T-helper 1 cell (primary cell): ENCODE measurements at places on chromosomes 2 and 18.

DNA sequence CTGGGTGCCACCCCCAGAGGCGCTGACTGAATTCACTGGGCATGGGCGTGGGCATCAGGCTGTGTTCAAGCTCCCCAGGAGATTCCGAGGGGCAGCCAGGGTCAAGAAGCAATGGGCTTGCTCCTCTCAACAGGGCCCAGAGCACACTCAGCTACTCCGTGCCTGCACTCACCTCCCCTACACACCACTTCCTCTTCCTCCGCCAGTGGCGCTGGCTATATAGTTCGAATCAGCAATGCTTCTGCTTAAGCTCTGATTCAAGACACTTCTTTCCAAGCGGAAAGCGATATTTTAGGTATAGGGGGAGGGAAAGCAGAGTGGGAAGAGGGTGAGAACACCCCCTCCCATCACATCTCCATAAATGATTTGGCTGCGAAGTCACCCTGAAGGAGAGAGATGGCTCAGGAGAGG, 42.1 kb downstream of the CRACDL start:
- DNase-seq: no peak

- no peak for DNase-seq
Observed at GRCh38 chr2:232941912-232942594, 71.0 kb downstream of the NGEF start.

- DNase-seq: no peak
Observed at GRCh38 chr2:43542285-43542933, 53.4 kb downstream of the THADA start.

DNA sequence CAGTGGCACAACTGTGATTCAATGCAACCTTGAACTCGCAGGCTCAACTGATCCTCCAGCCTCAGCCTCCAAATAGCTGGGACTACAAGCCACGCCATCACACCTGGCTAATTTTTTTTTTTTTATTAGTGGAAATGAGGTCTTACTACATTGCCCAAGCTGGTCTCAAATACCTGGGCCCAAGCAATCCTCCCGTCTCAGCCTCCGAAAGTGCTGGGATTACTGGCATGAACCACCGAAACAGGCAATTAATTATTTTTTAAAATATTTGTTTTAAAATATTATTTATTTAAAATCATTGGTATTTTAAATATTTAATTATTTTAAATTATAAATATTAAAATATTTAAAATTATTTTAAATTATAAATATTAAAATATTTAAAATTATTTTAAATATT, 24.5 kb downstream of the SRBD1 start:
- no peak for DNase-seq

- no peak for DNase-seq
Observed at GRCh38 chr2:82246220-82246775, 1941.7 kb upstream of the LRRTM1 start.

GRCh38 chr2:73892631-73893329, at the start of gene ACTG2:
TSS of gene ACTG2 (plus strand) at chr2:73893008. CDS start at chr2:73901312, 8,304 bp downstream.
- no peak for DNase-seq

DNA sequence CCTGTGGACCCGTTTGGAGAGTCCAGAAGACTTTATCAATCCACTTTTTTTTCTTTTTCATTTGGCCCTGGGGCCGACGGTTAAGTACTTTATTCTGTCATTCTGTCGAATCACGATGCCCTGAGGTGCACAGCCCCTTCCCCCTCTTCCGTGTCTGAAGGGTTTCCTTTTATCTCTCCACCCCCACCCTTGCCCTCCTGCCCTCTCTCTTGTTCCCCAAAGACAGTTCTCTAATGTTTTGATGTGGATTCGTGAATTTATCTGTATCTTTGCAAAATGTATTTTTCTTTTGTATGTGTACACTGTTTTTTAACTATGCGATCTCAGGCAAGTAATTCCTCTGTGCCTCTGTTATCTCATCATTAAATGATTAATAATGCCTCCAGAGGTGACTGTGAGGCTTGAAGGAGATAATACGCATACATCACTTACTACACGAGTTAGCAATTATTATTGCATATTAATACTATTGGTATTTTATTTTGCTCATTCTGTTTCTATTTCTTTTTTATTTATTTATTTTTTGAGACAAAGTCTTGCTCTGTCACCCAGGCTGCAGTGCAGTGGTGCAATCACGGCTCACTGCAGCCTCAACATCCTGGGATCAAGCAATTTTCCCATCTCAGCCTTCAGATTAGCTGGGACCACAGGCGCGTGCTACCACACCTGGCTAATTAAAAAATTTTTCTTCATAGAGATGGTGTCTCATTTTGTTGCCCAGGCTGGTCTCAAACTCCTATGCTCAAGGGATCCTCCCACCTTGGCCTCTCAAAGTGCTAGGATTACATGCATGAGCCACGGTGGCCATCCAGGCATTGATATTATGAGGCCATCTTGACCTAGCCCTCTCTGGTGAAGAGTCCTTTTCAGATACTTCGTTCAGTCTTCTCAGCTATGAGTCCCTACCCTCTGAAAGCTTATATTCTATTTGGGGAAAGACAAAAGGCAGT, 1.4 kb upstream of the CASP8 start:
- DNase-seq: no peak

GRCh38 chr18:47110492-47111274, 39.6 kb downstream of the HDHD2 start:
- DNase-seq: no peak

GRCh38 chr2:196268538-196269338, 97.4 kb upstream of the STK17B start:
- DNase-seq: no peak
